ENCODE measurements at places on chromosomes 6 and 20.

- no peak for DNase-seq
These were observed 144.0 kb downstream of the UST start for GRCh38 chr6:148890652-148891404.

- no peak for DNase-seq
These were observed 21.4 kb upstream of the RIPOR2 start for GRCh38 chr6:24957199-24957598.

GRCh38 chr6:155381673-155382337 is 67.5 kb upstream of the TFB1M start:
- no peak for DNase-seq

GRCh38 chr6:167550941-167551627 is 226.2 kb downstream of the TTLL2 start:
- DNase-seq: no peak

- DNase-seq: no peak
These were observed 137.1 kb downstream of the DNAH8 start for GRCh38 chr6:38852215-38852614.

GRCh38 chr6:68053805-68054373 is 581.2 kb upstream of the ADGRB3 start:
- no peak for DNase-seq

GRCh38 chr20:3788685-3789155 is 2.2 kb upstream of the CENPB start:
- DNase-seq: no peak

GRCh38 chr6:6665555-6666243 is 77.2 kb downstream of the LY86 start:
- DNase-seq: no peak

DNA sequence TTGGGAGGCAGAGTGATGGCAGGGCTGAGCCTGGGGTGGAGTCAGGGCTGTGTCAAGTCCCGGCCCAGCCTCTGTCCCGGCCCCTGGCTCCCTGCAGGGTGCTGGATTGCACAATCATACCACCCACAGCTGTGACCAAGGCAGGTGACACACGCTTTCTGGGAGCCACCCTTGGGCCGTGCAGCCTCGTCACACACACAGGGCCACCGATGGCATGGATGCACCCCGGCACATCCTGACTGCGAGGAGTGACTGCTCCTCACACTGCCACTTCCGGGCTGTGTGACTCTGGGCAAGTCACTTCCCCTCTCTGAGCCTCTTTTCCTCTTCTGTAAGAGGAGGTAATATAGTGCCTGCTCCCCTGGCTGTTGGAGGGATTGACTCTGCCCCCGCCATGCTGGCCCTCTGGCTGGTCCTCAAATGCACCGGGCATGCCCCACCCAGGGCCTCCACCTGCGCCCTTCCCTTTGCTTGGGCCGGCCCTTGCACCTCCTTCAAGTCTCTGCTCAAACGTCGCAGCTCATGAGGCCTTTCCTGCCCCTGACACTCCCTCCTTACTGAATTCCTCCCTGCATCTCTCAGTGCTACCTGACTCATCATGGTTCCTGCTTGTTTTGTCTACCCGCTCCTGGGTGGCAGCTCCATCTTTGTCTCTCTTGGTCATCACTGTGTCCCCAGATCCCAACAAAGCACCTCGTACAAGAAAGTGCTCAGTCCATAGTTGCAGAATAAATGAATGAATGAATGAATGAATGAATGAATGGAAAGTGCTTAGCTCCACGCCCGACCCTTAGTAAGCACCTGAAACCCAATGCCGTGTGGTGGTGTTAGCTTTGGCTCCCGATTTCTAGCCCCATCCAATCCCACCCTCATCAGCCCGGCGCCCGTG is 93.5 kb downstream of the CEBPB start:
- DNase-seq: no peak

- no peak for DNase-seq
These were observed 110.8 kb upstream of the SCP2D1 start for GRCh38 chr20:18702736-18703135.

DNA sequence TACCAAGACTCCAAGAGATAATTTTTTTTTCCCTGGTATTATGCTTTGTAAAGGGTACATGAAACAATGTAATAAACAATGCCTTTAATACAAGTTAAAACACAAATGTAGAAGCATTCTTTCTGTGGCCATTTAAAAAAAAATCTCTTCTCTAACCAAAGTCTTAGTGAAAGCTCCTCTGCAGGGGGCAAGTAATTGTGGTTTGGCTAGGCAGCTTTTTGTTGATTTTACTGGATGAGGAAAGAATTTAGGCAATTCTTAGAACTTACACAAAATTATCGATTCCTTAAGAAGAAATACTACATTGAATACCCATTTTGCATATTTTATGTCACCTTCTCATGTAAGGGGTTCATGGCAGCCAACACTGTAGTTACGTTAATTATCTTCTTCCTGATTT is 12.4 kb downstream of the TFB1M start:
- no peak for DNase-seq

DNA sequence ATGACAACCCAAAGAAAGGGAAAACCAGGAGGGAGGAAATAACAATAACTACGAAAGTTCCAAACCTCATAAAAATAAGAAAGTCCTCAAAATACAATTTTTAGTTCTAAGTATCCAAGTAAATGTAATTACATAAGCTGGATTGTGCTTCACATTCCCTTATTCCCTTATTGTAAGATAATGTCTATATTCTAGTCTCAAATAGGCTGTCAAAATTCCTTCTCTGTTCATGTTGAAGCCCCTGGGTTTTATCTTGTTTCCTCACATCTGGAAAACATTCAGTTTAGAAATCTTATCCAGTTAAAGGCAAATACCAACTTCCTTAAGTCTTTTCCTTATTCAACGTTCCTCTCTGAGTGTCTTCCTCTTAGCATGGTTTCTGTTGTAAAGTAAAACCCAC is 282.3 kb downstream of the CD109 start:
- DNase-seq: no peak

- DNase-seq: no peak
These were observed 80.7 kb upstream of the CNKSR3 start for GRCh38 chr6:154591234-154591633.

GRCh38 chr20:25360631-25361286 is 29.9 kb downstream of the ABHD12 start:
- DNase-seq: no peak

GRCh38 chr6:4853349-4853748 is 77.1 kb downstream of the CDYL start:
- DNase-seq: no peak

GRCh38 chr20:58566981-58567380 is 51.8 kb upstream of the APCDD1L start:
- DNase-seq: no peak

DNA sequence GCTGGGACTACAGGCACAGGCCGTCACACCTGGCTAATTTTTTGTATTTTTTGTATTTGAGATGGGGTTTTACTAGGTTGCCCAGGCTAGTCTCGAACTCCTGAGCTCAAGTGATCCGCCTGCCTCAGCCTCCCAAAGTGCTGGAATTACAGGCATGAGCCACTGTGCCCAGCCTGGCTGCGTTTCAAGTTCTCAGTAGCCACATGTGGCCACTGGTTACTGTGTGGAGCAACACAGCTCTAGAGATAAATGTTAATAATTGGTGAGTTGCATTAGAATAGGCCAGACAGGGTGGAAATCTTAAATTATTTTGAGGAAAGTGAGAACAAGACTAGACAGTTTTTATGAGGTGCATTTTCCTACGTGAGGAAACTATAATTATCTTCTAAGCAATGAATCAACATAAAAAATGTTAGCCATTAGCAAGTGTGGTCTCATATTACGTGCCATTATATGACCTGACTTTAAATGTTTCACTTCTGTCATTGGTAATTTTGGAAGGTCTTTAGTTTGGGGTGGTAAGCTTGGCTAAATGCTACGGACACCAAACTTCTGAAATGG is 129.6 kb downstream of the PLEKHG1 start:
- DNase-seq: no peak

DNA sequence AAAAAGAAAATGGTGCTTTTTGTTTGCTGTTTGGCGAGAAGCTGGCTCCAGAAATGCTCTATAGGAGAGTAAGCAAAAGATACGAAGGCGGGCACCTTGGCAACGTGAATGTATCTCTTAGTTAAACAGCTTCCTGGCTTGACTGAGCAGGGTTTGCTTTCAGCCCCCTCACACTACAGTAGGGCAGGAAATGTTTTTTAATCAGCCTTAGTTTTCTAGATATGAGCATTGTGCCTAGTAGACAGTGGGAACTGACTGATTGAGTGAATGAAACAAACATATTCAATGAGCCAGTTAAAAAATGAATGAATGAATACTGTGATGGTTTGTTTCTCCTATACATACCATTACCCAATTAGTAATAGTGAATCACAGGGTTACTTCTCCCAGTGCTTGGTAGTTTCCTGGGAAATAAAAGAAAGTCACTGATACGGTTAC is 19.9 kb downstream of the CAP2 start:
- no peak for DNase-seq

DNA sequence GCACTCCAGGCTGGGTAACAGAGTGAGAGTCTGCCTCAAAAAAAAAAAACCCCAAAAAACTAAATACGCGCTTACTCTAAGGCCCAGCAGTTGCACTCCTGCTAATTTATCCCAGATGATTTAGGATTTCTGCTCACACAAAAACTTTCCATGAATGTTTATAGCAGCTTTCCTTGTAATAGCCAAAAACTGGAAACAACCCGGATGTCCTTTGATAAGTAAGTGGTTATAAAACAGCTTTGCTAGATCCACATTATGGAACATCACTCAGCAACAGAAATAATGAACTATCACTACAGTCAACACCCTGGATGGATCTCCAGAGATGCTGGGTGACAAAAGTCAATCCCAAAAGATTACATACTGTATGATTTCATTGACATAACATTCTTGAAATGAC is 220.4 kb upstream of the JARID2 start:
- no peak for DNase-seq

- DNase-seq: no peak
These were observed 36.5 kb downstream of the TAB2 start for GRCh38 chr6:149354009-149354408.

- DNase-seq: no peak
These were observed 18.1 kb upstream of the NOL7 start for GRCh38 chr6:13597073-13597472.

DNA sequence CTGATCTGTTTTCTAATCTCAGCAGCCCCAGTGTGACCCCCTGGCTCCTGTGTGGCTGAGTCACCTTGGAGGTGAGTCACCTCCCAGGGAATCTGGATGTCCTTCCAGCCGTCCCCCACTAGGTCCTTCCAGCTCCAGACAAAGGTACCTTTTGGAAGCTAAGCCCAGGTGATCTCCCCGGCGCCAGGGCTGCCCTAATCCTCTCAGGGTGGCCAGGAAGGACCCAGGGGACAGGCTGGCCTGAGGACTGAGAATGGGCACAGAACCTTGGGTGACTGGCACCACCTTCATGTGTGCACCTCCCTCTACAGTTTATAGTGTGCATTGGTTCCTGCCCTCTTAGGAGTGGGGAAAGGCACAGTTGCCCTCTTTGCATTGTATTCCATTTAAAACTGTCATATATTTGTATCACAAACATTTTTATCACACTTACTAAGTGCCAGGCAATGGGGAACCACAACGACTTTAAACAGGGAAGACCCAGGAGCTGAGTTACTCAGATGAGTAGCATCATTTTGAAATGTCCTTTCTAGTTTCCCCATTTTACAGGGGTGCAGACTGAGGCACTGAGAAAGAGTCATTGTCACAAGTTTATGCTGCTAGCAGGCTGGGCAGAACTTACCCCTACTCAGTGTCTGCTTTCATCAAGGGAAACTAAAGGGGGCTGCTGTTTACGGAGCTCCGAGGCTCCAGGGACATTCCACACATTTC is 2.6 kb upstream of the BPIFB4 start:
- DNase-seq: no peak

DNA sequence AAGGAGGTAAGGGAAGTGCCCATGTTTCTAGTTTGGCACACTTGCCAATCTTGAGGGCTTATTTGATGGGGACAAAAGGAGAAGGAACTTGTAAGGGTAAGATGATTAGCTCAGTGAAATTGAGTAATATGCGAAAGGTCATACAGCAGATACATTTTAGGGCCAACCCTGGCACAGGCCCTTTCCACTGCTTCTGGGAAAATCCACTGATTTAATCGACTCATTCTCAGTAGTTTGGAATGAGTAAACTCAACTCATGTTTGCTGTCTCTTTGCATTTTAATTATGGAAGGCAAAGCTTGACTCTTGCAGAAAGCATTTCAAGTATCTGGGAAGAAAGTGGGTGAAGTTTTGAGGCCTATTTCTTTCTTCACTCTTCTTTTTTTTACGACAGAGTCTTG is 20.0 kb downstream of the PHF20 start:
- no peak for DNase-seq

GRCh38 chr20:36155629-36155971 is 1.1 kb downstream of the EPB41L1 start:
- no peak for DNase-seq

- DNase-seq: no peak
These were observed 232.2 kb upstream of the ARID1B start for GRCh38 chr6:156545021-156545420.

DNA sequence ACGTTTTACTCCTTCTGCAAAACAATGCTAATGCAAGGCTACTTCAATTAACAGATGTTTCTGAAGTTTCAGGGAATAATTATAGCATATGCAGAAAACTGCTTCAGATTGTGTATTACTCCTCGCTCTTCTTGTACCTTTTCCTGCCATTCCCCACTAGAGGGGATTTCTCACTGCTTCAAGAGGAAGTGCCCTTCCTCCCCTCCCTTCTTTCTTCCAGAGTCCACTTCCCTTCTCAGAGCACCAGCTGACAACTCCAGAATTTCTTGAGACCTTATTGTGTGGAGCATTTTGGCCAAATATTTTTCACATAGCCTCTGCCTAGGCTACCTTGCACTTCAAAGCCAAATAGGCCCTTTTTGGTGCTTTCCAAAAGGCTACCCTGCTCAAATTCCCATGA is 12.7 kb upstream of the MCUR1 start:
- no peak for DNase-seq

GRCh38 chr6:143034689-143035334 is 25.9 kb upstream of the AIG1 start:
- DNase-seq: no peak

GRCh38 chr6:14118446-14118845 is 874 bp downstream of the CD83 start:
- no peak for DNase-seq

DNA sequence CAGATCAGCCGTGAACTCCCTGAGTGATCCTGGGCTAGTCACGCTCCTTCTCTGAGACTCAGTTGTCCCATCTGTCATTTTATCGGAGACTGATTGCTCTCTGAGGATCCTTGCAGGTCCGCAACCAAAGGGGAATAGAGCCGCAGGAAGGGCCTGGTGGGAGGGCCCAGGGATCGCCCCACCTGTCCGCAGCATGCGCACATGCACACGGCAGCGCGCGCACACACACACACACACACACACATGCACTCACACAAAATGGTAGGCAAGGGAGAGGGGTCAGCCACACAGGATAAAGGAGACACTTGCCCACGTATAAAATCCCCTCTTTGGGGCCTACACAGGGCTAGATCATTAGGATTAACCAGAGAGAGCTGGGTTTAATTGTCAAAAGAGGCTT is 95.6 kb upstream of the FOXP4 start:
- DNase-seq: no peak

- no peak for DNase-seq
These were observed 360.4 kb downstream of the ESR1 start for GRCh38 chr6:152167641-152168603.

All from activated T-helper 1 cell treated with anti-CD3 and anti-CD28 coated beads, Interleukin-2, amount 50 U/mL, for 16 hours (primary cell).